ENCODE measurements at places on chromosomes 3 and 15.

GRCh38 chr15:99478977-99479376 is 86.8 kb upstream of the MEF2A start:
- no peak for DNase-seq

GRCh38 chr3:193879864-193880242 is 256.1 kb upstream of the HES1 start:
- DNase-seq: no peak

- no peak for DNase-seq
Observed at GRCh38 chr3:44104668-44105321, 136.9 kb upstream of the TOPAZ1 start.

DNA sequence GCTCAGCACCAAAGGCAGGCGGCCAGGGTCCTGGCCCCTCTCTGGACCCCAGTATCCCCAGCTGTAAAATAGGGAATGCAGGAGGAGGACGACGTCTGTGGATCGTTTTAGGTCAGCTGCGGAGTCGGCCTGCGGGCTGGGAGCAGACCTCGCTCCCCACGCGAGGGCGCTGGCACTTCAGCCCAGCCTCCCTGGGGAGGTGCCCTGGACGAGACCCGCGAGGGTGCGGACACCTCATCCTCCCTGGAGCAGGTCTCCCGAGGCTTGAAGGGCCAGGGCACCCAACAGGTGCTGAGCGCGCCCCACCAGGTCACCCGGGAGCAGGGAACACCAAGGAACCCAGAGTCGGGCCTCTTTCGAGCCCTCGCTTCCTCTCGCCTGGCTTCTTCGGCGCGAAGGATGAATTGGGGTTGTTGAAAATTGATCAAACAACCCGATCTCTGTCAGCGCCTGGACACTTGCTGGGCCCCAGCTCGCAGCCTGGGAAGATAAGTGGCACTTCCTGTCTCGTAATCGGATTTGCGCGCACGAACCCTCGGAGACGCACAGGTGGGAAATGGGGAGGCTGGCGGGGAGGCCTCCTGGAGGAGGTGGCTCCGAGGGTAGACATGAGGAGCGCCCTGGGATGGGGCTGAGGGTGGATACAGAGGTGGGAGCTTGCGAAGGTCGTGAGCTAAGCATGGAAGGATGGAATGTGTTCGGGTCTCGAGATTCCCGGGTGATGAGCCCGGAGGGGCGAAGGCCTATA is 588 bp upstream of the VIPR1 start:
- peak; percentile 53 for DNase-seq

- DNase-seq: no peak
Observed at GRCh38 chr15:38391191-38391590, 62.7 kb upstream of the FAM98B start.

GRCh38 chr3:128400671-128401070 is 66.0 kb downstream of the DNAJB8 start:
- no peak for DNase-seq

DNA sequence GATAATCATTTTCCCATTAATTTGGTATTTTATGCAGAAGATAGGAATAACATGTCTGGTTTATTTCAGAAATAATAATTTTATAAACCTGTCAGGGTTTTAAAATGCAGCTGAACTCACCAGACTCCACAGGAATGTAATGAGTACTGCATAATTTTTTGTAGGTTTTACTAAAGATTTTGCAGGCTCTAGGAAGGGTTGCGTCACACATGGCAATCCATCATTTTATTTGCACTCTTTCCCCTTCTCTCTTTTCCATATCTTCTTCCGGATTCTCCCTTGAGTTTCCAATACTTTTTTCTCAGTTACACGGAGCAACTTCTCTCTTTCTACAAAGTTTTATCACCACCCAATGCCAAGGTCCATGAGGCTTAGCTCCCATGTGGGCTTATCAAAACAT is 234.7 kb downstream of the NFKBIZ start:
- DNase-seq: no peak

- no peak for DNase-seq
Observed at GRCh38 chr3:178562143-178562946, 26.1 kb downstream of the KCNMB2 start.

GRCh38 chr3:64467255-64467944 is 220.4 kb downstream of the ADAMTS9 start:
- DNase-seq: no peak

DNA sequence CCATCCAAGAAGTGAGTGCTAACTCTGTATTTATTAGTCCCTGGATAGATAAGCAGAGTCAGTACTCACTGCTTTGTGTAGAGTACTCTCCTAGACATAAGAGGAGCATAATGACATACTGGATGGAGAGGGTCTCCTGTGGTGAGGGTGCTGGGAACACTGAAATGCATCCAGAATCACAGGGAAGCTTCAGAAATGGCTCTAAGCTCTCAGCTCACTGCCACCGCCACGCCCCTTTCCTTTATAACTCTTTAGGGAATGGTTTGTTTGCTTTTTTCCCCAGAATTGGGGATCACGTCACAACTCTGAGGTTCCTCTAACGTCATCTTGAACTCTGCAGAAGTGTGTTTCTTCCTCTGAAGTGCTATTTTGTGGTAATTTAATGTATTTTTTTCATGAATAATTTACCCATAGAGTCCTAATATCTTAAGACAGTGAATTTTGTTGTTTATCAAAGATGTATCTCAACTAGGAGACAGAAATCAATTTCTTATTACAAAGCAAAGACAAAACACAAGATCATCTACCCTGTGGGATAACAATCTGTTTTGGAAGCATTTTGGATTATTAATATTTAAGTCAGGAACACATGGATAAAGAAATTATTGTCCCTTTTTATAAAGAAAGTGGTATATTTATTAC is 154.6 kb downstream of the PTPRG start:
- DNase-seq: no peak

DNA sequence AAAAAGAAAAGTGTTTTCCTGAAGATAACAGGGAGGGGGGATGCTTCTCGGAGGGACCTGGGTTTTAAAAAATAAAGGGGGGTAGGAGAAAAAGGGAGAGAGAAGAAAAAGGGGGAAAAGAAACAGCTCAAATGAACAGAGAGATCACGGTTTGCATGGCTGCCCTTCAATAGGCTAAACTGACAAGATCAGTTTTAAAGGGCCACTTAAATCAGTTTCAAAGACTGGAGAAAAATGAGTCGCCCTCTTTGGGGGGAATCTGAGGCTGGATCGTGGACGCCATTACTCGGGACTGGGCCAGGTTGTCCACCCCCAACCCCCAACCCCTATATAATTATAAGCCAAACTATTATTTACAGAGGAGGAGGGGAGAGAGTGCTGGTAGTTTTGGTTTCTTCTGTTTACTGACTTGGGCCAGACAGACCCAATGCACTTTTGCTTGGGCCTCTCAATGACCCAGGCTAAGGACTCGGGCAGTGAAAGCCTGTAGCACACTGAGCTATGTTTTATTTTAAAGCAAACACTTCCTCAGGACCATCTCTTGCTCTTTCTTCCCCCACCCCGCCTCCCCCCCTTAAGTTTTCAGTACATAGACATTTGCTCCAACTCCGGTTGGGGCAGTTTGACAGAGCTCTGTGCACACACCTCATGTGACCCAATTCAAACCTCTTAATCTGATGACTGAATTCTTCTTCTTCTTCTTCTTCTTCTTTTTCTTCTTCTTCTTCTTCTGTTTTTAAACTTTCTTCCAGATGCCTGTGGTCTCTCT is 6.3 kb downstream of the NR2F2 start:
- no peak for DNase-seq

- DNase-seq: peak; percentile 85
Observed at GRCh38 chr15:93087825-93088199, 1.2 kb downstream of the RGMA start.

DNA sequence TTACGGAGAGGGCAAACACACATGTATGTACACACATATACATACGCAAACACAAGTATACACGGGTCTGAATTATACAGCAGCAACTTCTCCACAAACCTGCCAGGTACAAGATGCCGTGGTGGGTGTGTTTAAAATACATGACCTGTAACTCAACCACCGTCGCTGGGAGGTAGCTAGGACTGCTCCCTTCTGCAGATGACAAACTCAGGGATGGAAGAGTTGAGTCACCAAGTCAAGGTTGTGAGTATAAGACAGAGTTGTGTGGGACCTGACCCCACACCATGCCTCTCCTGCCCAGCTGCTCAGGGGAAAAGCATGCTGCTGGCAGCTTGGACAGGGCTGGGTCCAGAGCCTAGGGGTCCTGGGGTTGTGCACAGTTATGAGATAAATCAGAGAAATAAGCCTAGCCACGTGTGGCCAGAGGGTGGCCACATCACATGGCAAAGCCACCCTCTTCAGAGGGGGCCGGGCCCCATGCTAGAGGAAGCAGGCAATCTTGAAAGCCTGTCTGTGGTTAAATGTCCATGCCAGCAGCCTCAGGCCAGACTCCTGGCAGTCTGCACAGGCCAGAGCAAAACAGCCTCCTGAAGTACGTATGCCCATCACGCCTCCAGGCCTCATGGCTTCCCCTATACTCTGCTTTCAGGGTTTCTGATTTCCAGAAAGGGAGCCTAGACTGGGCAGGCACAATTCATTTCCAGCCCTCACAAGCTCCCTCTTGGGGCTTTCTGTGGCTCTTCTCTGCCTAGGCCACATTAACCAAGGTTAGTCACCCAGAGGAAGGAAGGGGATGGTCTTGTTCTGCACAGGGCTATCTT is 107.7 kb upstream of the RPL32 start:
- DNase-seq: no peak

DNA sequence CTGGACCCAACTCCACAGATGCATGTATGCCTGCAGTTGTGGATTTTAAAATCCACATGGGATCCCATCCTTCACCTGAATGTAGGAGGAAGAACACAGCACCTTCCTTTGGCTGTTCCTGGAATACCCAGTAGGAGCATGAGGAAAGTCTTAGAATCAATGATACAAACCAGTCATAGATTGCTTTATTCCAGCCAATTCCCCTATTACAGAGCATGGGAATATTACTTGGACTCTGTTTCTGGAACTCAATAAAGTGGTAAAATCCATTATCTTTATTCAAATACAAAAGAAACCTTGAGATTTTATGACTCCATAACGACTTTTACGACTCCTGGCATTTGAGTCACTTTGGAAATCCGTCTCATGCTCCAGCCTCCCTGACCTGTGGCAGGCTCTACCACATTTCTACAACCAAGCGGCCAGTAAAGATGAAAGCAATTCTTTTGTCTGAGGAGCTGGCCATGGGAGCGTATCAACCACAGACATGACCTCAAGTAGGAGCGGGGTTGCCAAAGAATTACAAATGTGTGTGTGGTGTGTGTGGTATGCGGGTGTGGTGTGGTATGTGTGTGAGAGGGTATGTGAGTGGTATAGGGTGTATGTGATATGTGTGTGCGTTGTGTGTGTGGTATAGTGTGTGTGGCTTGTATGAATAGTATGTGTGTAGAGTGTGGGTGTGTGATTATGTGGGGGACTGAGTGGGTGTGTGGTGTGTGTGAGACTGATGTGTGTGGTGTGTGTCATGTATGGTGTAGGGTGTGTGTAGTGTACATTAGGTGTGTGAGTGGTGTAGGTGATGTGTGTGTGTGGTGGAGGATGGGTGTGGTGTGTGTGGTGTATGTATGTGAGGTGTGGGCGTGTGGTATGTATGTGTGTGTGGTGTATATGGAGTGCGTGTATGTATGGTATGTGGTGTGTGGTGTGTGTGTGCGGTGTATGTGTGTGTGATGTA is 40.0 kb downstream of the ARRDC4 start:
- DNase-seq: no peak

DNA sequence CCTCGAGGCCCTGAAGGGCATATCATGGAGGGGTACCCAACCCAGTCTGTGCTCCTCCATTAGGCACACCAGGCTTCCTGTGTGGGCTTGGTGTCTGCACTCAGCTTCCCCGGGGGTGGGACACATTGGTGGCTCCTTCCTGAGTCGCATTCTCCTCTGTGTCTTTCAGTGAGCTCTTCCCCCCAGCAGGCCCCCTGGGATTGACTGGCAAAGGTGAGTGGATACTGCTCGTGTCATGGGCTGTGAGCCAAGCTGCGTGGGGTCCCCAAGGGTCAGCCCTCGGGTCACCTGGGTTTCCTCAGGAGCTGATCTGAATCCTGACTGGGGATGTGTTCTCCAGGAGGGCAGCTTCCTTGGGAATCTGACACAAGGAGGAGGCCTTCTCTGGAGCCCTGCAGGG is 231.0 kb downstream of the SNRPN start:
- no peak for DNase-seq

- DNase-seq: no peak
Observed at GRCh38 chr3:189168711-189169110, 3.1 kb upstream of the TPRG1 start.

GRCh38 chr3:197428117-197428801 is 127.5 kb downstream of the BDH1 start:
- no peak for DNase-seq

DNA sequence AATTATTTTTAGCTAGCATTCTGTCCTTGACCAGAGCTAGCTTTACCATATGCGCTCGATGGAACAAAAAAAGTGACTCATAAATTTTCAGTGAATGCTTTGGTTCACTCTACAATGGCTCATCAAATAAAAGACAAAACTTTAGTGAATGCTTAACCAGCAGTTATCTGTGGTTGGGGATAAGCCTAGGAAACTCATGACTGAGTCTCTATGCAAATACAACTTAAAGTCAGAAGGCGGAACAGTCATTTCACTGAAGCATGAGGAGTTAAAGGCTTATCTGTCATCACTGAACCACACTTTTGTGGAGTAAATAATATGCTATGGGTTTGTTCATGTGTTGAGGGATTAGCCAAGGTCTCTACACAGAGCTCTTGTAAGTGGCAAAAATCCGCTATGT is 308.4 kb downstream of the SQOR start:
- no peak for DNase-seq

GRCh38 chr15:96052572-96053030 is 277.9 kb upstream of the NR2F2 start:
- peak; percentile 40 for DNase-seq

- peak; percentile 77 for DNase-seq
Observed at GRCh38 chr3:127162947-127163645, 29.8 kb upstream of the PRR23E start.

GRCh38 chr3:78919021-78919755 is 848.6 kb downstream of the ROBO1 start:
- DNase-seq: no peak

GRCh38 chr15:73578026-73578425 is 55.2 kb downstream of the NPTN start:
- no peak for DNase-seq

DNA sequence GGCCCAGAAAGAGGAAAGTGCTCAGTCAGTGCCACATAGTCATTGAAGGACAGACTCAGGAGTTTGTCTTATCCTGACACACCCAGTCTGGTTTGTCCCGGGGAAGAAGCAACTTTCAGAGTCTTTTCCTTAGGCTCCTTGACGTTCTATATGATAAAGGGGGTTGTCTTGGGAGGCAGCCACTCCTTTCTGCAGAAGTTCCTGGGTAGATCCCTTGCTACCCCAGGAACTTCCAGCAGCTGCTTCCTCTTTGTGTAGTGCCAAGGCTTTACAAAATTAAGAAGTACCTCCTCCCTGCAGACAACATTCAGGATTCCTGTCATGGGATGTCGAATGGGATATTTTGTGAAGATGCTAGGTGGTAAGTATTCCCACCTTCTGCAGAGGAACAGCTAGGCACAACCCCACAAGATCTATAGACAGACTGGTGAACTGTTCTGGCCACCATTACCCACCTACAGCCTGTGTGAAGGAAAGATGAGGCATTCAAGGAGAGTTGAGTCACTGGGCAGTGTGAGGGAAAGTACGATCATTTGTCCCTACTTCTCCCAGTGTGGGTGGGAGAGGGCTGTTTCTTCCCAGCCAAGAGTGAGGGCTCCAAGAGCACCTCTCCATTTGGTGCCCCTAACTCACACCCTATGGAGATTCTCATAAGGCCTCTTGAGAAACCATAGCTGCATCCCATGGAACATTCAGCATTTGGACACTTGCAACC is 11.3 kb downstream of the TMEM266 start:
- DNase-seq: no peak

GRCh38 chr15:62359416-62359815 is 194.3 kb upstream of the C2CD4B start:
- no peak for DNase-seq

GRCh38 chr3:190072856-190073255 is 47.8 kb downstream of the P3H2 start:
- no peak for DNase-seq
